ENCODE measurements at places on chromosomes 16 and 17.
A peak's percentile ranks its signal among the peaks of the same experiment; 100 is the strongest.

DNA sequence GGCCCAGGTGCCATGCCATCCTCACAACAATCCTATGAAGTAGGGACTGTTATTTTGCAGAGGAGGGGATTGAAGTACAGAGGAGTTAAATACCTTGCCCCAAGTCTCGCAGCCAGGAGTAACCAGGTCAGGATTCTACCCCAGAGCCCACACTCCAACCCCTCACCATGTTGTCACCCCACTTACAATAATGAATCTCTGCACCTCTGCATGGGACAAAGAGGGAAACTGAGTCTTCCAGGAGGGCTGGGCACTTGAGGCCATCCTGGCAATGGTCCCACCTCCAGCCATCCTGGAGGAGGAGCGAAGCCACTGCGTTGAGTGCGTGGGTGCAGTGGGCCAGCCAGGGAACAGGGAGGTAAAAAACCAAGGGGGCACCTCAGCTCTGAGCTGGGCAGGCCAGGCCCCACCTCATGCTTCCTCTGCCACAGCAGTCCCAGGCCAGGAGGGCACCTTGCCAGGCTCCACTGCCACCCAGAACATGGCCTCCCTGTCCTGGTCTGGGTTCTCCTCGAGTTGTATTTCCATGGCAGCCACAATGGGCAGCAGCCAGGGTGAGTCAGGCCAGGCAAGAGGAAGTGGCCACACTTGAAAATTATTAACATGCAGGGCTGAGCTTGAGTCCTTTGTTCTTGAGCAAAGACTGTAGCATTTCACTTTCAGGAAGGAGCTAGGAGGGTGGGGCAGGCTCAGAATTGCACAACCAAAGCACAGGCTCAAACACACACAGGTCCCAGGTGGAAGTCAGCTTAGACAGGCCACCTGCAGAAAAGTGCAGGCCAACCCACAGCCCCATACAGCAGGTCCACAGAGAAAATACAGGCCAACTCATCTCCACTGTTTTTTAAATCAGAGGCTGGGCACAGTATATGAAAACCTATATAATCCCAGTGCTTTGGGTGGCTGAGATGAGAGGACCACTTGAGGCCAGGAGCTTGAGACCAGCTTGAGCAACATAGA lies 52.1 kb downstream of the CUEDC1 start:
- peak; percentile 70 for DNase-seq

DNA sequence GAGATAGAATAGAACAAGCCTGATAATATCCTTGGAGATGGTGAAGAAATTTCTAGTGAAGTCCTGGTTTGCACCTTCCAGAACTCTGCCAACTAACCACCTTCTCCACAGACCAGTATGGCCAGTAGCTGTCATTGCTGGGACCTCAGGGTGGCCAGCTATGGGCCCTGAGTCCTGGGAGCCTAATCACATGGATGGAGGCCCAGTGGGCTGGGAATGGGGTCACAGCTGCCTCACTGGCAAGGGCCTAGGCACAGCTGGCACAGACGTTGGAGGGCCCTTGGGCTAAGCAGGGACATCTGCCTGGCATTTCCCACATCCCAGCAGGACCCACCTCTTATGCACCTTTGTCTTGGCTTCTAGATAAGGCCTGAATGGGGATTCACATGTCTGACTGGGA lies 7.6 kb upstream of the WNT3 start:
- DNase-seq = no peak

DNA sequence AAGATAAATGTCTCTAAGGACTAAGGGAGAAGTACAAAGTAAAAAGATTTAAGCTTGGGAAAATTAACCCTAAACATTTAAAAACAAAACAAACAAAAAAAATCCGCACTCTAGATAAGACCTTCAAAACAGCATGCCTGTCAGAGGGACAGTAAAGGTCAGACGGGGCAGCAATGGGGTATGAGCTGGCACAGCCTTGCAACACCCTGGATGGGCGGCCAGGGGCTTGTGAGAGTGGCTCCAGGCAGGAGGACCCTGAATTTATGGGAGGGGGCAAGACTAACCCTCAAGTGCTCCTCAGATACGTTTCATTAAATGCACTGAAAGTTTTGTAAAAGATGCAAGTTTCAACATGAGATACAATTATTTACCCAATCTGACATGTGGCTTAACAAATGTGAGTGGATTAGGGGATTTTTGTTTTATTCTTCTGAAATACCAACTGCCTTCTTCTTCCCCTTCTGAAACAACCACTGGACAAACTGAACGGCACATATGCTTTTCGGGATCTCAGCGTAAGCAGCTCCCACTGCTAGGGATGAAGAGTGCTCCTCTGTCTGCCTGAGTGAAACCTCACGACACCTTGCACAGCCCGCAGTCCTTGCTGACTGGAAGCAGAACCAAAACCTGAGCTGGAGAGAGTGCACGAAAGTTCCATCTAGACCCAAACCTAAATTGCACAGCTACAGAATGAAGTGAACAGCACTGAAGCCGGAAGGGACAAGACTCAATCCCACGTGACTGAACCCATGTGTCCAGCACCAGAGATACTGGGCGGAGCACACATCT lies 128.4 kb downstream of the ANKRD11 start:
- DNase-seq = no peak

- no peak for DNase-seq
Measured at GRCh38 chr16:56888806-56889205, 23.8 kb downstream of the SLC12A3 start.

GRCh38 chr17:50467855-50468303 lies 801 bp downstream of the CHAD start:
- DNase-seq = no peak

DNA sequence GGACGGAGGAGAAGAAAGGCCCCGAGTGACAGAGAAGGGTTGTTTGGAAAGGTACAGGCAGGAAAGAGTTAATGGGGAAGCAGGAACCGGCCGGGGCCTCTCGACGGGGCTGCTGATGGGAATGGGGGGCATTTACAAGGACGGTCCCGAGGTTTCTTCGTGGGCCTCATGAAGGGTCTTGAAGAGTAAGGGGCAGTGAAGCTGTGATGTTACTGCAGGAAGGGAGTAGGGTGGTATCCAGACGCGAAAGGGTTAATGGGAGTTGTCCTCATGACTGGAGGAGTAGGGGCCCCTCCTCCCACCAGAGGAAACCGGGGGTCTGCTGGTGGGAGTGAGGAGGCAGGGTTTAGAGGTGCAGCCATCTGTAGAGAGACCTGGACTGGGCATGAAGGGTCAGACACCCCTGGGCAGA lies 481 bp downstream of the PDK2 start:
- DNase-seq = no peak

DNA sequence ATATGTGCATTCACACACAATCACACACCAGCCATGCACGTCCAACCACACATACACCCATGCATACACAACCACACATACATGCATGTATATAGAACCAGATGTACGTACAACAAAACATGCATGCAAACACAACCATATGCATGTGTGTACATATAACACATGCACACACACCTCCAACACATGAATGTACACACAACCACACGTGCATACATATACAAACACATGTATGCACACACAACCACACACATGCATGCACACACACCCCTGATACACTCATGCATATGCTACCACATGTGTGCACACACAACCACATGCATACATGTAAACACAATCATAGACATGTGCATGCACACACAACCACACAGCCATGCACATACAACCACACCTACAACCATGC lies 52.0 kb upstream of the SDK2 start:
- no peak for DNase-seq

- DNase-seq = no peak
Measured at GRCh38 chr17:55172612-55173011, 92.1 kb upstream of the HLF start.

DNA sequence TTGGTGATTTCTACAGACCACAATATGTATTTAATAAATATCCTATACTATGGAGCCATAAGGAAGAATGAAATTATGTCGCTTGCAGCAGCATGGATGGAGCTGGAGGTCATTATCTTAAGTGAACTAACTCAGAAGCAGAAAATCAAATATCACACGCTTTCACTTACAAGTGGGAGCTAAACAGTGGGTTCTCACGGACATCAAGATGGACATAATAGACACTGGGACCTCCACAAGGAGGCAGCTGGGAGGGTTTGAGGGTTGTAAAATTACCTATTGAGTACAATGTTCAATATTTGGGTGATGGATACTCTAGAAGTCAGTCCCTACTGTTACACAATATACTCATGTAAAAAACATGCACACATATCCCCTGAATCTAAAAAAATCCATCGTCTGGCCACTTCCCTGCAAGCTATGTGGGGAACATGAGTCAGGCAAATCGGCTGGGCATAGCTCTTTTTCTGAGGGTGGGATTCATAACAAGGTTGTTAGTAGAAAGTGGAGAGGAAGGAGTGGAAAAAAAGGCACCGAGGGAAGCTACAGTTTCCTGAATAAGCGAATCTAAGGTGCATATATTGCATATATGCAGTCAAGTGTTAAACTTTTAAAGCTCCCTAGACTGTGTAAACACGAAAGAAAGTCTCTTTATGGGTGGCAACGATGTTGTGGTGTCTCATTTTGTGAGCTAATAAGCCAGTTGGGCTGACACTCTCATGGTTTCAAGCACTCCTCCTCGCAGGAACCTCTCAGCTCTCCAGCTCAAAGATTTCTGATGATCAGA lies 135.2 kb upstream of the CPHXL start:
- DNase-seq = no peak

DNA sequence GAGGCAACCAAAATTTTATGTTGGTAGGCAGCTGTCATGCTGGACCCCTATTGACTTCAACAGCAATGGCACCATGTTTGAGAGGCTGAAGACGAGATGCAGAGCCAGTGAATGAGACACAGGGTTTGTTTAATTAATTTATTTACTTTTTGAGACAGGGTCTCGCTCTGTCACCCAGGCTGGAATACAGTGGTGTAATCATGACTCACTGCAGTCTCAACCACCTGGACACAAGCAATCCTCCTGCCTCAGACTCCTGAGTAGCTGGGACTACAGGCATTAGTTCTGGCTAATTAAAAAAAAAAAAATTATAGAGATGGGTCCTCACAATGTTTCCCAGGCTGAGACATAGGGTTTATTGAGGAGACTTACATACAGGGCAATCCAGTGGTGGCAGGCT lies 36.2 kb upstream of the PPM1D start:
- no peak for DNase-seq

GRCh38 chr16:35196313-35196712 lies 1736.9 kb downstream of the TP53TG3F start:
- DNase-seq = no peak

GRCh38 chr16:30005341-30006094 lies 5.3 kb downstream of the DOC2A start:
- peak; percentile 55 for DNase-seq

DNA sequence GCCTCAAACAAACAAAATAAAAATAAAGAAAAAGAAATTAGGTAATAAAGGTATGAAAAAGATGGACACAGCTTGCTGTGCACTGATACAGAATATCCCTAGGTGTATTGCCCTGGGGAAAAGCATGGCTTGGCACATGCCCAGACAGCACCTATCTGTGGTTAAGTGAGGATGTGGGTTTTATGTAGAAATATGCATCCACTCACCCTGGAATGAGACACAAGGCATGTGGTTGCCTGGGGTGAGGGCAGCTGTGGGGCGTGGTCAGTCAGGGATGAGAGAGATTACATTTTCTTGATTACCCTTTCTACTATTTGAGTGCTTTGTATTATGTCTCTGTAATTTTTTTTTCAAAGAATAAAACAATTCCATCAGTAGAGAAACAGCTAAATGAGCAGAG lies 6.9 kb downstream of the PLLP start:
- DNase-seq = peak; percentile 82

GRCh38 chr16:86016201-86016965 lies 117.4 kb downstream of the IRF8 start:
- peak; percentile 9 for DNase-seq
